Gastrocnemius medialis (tissue), 4 donors: ENCODE measurements at places on chromosomes 7 and 10. TPM values are rescaled to one million over a fixed set of nuclear protein-coding genes. Genes with fewer than 3 reads are reported as not detected.

Gene ANKRD16
- 1.4 TPM for total RNA-seq

Gene LEP
- 0.11 TPM for total RNA-seq

Gene TM9SF3
- total RNA-seq = 27.5 TPM

Gene FEZF1
- total RNA-seq = not detected

Gene PDK4
- total RNA-seq = 2,371 TPM

Gene SLC26A3
- not detected for total RNA-seq

Gene KLLN
- total RNA-seq = 0.13 TPM

Gene UCMA
- total RNA-seq = not detected

Gene TFR2
- 1.3 TPM for total RNA-seq

Gene CRPPA
- total RNA-seq = 2.8 TPM

- H3K27me3 ChIP-seq = no peaks in the 10 kb centered on the region
- no peak overlapping the region for H3K4me3 ChIP-seq
- H3K4me1 ChIP-seq = no peaks in the 10 kb centered on the region
- no peaks in the 10 kb centered on the region for H3K36me3 ChIP-seq
- no peak overlapping the region for H3K27ac ChIP-seq
- peak; percentile 61 for DNase-seq
These were observed 198.2 kb downstream of the MLLT10 start for GRCh38 chr10:21732067-21732772.

GRCh38 chr7:159070431-159071148 is 74.1 kb downstream of the VIPR2 start:
- no peaks in the 10 kb centered on the region for H3K27me3 ChIP-seq
- H3K4me1 ChIP-seq = peaks cover 19% of the 10 kb centered on the region
- H3K27ac ChIP-seq = no peak overlapping the region
- no peak overlapping the region for H3K4me3 ChIP-seq

DNA sequence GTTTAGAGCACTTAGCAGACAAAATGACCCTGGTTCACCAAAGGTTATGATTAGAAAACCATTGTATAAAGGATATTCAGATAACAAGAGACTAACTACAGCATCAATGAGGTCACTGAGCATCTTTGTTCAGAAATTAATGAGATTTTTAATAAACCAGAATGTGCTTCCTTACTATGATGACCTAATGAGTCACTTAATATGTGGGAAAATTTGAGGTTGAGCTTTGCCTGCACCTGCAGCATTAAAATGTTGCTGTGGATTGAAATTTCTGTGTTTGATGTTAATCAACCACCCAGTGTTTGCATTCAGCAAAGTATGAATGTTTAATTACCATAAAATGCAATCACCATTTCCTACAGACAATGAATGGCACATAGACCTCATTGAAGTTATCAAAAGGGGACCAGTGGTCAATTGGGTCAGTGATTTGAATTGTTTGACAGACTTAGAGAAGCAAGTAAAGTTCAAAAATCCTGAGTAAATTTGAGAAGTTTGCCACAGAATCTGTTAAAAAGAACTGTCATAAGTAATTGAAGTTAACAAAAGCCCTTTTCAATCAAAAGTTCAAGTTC is 45.8 kb downstream of the EXOC6 start:
- no peaks in the 10 kb centered on the region for H3K36me3 ChIP-seq
- no peak overlapping the region for H3K27ac ChIP-seq
- DNase-seq = no peak
- no peaks in the 10 kb centered on the region for H3K27me3 ChIP-seq
- no peak overlapping the region for H3K4me3 ChIP-seq

DNA sequence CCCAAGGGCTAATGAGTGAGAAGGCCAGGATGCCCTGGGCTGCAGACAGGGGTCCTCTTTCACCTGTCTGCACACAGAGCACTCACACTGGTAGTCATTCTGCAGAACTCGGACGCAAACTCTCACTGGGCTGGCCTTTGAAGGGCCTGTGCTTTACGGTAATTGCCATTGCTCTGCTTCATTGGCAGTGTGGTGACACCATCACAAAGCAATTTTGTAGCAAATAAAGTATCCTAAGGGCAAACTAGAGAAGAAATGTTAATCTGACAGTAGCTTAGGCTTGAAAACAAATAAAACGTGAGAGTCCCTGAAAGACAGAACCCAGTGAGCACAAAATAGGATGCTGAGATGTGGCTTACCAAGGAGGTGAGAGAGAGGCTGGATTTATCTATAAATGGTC is 30.6 kb upstream of the FIGNL1 start:
- no peaks in the 10 kb centered on the region for H3K27me3 ChIP-seq
- H3K36me3 ChIP-seq = no peaks in the 10 kb centered on the region
- DNase-seq = no peak
- H3K4me3 ChIP-seq = no peak overlapping the region
- H3K27ac ChIP-seq = no peak overlapping the region
- H3K4me1 ChIP-seq = no peaks in the 10 kb centered on the region

DNA sequence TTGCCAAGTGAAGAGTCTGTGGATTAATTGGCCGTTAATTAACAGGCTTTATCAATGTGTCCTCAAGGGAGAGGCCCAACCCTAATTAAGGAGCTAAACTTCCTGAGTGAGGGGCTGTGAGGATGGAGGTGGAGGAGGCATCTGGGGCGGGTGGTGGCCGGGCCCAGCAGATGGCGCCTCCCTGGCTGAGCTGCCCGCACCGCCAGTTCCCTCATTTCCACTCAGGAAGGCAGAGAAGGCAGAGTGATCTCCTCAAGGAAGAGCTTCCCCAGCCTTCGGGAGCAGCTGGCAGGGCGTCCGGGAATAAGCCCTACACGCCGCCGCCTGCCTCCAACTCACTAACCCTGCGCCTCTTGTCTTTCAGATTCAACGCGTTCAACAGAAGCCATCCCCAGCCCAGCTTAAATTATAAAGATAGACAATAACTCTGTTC is 112.2 kb downstream of the CYTH3 start:
- H3K27me3 ChIP-seq = no peaks in the 10 kb centered on the region
- peaks cover 55% of the 10 kb centered on the region for H3K36me3 ChIP-seq
- DNase-seq = peak; percentile 41
- peaks cover 15% of the 10 kb centered on the region for H3K4me1 ChIP-seq
- peak overlapping the region; percentile 60 for H3K27ac ChIP-seq

GRCh38 chr10:35063837-35064454 is 26.2 kb downstream of the CUL2 start:
- H3K4me3 ChIP-seq = no peak overlapping the region
- H3K36me3 ChIP-seq = peaks cover 43% of the 10 kb centered on the region
- no peaks in the 10 kb centered on the region for H3K4me1 ChIP-seq
- H3K27ac ChIP-seq = no peak overlapping the region

DNA sequence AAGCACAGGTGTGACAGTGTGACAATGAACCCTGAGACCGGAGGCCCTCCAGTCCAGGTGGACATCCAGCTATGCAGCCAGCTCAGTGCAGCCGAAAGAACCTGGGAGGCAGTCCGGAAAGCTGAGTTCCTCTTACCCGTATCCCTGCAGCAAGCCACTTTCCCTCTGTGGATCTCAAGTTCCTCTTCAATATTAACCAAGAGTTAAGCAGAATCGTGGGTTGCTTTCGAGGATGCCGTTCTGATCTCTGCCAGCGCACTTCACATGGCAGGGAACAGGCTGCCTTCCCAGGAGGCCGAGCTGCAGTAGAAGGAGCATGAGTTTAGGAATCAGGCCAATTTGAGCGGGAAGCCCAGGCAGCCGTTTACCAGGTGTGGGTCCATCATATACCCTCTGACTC is 591.6 kb downstream of the SDK1 start:
- no peak for DNase-seq
- H3K27ac ChIP-seq = no peak overlapping the region
- H3K36me3 ChIP-seq = no peaks in the 10 kb centered on the region
- no peaks in the 10 kb centered on the region for H3K27me3 ChIP-seq
- peaks cover 17% of the 10 kb centered on the region for H3K4me1 ChIP-seq

DNA sequence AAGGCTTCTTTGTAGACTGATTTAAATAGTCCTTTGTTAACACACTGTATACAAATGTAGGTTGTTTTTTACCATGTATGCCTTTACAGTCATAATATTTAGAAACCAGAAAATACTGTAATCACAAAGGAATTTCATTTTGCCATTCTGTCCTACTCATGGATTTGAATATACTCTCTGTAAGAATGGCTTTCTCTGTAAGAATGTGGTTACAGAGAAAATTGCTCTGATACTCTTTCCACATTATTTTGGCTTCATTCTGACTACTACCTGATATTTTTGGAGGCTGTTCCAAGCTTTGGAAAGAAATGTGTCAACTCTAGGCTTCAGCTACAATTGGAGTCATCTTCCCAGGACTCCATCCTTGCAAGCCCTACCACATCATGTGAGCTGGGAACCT is 23.5 kb downstream of the CH25H start:
- H3K27ac ChIP-seq = no peak overlapping the region
- H3K4me1 ChIP-seq = no peaks in the 10 kb centered on the region
- DNase-seq = no peak
- no peaks in the 10 kb centered on the region for H3K36me3 ChIP-seq
- no peaks in the 10 kb centered on the region for H3K27me3 ChIP-seq

GRCh38 chr7:67896721-67897120 is 900.1 kb downstream of the TYW1 start:
- no peaks in the 10 kb centered on the region for H3K36me3 ChIP-seq
- no peak overlapping the region for H3K27ac ChIP-seq
- H3K4me1 ChIP-seq = no peaks in the 10 kb centered on the region
- no peak for DNase-seq
- no peak overlapping the region for H3K4me3 ChIP-seq

DNA sequence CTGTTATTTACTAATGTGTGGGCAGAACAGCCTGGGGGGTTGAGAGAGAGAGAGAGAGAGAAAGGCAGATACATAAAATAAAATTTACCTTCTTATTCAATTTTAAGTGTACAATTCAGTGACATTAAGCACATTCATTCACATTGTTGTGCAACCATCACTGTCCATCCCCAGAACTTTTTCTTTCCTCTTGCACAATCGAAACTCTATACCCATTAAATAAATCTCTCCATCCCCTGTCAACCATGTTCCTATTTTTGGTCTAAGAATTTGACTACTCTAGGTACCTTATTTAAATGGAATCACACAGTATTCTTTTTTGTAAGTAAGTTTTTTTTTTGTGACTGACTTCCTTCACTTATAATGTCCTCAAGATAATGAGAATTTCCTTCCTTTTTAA is 181.6 kb downstream of the SND1 start:
- H3K36me3 ChIP-seq = no peaks in the 10 kb centered on the region
- no peak overlapping the region for H3K27ac ChIP-seq
- no peak overlapping the region for H3K4me3 ChIP-seq
- no peak for DNase-seq
- H3K4me1 ChIP-seq = peaks cover 34% of the 10 kb centered on the region

- H3K27ac ChIP-seq = peak within 1 kb of the TSS; percentile 92
- H3K4me1 ChIP-seq = peaks cover 22% of the 10 kb centered on the region
- H3K27me3 ChIP-seq = no peaks in the 10 kb centered on the region
- peak; percentile 81 for DNase-seq
These were observed at the start of gene MYPN for GRCh38 chr10:68109331-68109730. Gene MYPN (plus strand): TSS chr10:68109488. CDS start chr10:68121439, 11,951 bp downstream.

DNA sequence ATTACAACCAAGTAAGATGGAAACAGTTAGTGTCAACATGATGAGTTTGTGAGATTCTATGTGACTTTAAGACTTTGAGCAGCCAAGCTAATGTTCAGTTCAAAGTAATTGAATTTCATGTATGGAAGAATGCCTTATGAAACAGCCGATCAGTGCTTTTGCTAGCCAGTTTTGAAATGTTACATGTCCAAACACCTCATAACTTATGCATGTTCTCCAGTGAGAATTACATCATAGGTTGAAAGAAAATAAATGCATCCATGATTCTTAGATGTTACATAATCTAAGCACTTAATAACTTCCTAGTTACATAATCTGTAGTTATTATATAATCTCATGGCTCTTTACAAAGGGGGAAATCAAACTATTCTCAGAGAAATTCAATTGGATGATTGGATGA is 211.3 kb downstream of the BICC1 start:
- H3K27ac ChIP-seq = no peak overlapping the region
- no peak for DNase-seq
- H3K4me1 ChIP-seq = peaks cover 3% of the 10 kb centered on the region
- H3K4me3 ChIP-seq = no peak overlapping the region
- no peaks in the 10 kb centered on the region for H3K36me3 ChIP-seq

DNA sequence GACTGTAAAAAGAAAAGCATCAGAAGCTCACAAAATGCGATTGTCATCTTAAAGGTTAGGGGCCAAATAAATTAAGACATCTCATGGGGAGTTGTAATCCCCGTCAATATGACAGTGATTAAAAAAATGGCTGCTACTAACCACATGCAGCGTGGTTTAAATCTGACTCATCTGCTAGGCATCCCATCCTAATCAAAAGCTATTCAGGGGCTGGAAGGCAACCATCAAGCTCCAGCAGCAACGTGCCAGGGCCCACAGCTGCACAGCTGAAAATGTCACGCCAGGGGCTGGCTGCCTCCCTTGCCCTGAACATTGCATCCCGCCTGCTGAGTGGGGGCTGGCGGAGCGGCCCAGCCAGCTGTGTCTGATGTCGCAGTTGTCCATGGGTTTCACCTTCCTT is 66.3 kb upstream of the FRMD4A start:
- no peaks in the 10 kb centered on the region for H3K36me3 ChIP-seq
- H3K27ac ChIP-seq = no peak overlapping the region
- no peaks in the 10 kb centered on the region for H3K27me3 ChIP-seq

DNA sequence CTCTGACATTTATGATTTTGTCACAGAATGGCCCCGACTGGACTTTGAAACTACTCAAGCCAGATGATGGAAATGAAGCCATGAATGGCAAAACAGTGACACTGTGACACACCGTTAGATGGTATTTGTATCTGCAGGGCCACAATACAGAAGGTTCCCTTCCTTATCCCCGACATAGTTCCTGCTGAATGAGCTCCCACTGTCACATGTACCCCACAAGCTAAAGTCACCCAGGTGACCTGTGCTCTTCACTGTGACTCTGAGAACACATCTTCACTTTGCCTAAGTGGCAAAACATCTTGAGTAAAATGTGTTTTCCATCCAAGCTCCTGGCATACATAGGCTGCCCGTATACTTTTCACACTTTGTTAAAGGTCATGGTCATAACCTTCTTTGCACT is 89.5 kb downstream of the LSM5 start:
- no peak for DNase-seq
- no peaks in the 10 kb centered on the region for H3K4me1 ChIP-seq
- H3K27ac ChIP-seq = no peak overlapping the region

DNA sequence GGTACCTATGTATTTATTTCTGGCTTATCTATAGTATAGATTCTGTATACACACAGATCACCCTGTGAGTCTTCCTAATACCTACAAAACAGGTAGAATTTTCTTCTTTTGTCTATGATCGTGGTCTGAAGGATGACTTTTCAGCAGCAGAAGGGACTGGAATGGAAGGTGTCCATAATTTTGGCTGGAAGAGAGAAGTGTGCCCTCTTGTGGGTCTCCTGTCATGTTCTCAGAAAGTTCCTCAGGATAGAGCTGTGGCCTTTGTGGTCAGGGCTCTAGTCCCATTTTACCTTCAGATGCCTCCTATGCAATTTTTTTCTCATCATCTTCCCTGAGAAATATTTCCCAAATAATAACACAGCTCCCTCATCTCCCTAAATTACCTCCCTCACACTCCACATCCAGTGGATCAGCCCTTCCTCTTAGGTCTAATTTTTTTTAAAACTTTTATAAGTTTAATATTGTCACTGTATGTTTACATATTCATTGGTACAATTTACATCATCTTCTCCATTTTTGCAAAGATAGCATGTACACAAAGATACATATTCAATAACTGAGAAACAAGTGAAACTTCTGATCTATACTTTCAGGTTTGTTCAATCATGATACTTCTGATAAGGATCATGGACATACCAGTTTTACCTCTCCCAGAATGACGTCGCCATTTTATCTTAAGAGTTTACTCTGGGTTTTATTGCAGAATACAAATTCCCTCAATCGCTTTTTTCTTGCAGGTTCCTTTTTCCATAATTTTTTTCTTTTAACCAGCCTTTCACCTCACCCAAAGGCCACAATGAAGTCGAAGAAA is 112.7 kb downstream of the REEP3 start:
- H3K27me3 ChIP-seq = no peaks in the 10 kb centered on the region
- DNase-seq = no peak
- H3K4me3 ChIP-seq = no peak overlapping the region
- H3K36me3 ChIP-seq = no peaks in the 10 kb centered on the region
- peaks cover 12% of the 10 kb centered on the region for H3K4me1 ChIP-seq
